NCI-H2081 treated with DMSO at 0.1 percent for 48 hours (cell line): ENCODE measurements at places on chromosomes 13 and 19.

DNA sequence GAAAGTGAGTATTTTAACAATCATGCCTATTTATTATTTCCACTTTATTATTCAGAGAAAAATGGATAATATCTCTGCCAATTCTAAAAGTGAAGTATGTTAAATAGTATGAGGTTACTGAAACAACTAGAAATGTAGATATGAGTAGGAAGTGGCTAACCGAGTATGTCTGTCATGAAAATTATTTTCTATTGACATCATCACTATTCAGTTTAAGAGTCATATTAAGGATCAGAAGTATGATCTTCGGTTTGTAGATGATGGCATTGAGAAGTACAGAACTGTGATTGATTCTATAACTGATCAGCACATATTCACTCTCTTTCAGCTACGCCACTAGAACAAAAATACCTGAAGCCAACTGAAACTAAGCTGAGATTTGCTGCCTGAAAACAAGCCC lies 146.4 kb upstream of the SLITRK5 start:
- DNase-seq, result no peak

DNA sequence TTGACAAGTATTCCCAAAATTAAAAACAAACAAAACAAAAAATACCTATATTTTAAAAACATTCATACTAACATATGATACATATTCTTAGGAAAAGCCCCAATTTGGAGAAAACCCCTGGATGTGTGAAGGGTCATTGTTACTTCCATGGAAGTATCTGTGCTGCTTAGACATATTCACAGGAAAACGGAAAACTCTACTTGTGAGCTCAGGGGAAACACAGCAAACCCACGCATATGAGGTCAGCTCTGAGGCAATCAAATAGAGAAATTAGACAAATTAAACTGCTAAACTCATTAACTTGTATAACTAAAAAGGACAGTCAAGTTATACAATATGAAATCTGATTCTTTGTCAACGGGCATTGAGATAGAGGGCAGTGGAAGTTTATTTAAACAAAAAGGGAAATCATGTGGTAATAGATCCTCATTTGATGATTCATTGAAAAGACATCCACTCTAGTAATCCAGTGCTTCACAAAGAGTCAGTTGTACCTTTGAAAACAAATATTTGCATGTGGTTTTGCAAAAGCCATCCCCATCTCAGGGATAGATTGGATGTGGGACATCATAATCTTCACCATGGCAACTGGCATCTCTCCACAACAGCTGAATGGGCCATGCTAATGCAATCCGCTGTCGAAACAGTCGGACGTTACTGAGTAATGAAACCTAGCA lies 423.4 kb downstream of the ITGBL1 start:
- DNase-seq, result peak; percentile 75

DNA sequence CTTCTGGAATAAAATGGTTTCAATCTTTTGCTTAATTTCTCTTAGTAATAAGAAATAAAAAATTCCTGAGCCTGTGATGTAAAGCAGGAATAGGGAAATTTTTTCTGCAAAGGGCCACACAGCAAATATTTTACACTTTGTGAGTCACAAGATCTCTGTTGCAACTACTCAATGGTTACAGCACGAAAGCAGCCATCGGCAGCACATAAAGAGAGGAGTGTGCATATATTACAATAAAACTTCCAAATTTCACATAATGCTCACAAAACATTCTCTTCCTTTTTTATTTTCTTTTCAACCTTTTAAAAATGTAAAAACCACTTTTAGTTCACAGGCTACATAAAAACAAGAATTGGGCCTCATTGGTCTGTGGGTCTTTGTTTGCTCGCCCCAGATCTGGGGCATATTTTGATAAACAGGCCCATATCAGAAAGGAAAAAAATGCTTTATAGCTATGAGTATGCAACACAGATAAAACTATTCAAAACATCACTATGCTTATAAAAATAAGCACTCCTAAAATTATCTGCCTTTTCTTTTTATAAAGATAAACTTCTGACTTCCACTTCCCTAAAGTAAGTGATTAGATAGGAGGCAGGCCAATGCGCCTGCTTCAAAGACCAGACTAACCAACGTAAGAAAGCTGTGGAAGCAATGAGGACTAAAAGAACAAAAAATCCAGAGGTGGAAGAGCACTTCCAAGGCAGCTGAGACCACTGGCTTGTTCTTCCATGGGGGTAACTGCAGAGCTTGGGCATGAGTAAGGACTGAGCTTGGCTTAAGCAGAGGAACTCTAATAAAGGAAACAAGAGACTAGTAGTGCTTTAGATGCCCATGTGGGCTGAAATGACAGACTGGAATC lies 26.5 kb downstream of the MYCBP2 start:
- DNase-seq, result no peak

DNA sequence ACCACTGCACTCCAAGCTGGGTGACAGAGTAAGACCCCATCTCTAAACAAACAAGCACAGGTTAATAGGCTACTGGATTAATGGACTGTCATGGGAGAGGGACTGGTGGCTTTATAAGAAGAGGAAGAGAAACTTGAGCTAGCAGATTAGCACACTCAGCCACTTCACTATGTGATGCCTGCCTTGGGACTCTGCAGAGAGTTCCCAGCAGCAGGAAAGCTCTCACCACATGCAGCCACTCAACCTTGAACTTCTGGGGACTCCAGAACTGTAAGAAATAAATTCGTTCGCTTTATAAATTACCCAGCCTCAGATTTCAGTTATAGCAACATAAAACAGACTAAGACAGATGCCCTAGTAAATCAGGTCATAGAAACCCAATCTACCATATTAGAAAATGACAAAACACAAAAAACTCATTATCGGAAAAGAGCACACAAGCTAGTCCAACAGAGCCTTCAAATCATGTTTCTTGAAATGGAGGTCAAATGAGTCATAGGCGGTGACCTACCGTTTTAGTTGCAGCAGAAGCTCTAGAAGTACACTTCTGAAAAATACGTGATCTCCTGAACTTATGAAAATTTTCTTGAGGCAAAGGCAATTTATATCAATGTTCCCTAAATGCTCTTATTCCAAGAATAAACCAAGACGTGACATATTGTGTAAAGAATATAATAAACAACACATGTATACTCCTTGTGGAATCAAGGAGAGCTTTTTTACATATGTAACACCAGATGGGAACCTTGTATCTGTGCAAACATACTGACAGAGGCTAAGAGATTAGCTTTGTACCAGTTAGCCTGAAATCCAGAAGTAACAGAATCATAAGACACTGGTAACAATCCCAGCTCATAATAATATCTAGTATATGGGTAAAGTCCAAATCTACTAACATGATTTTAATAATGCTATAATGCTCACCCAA lies 340.9 kb upstream of the SGCG start:
- no peak for DNase-seq

GRCh38 chr19:42149447-42150202 lies 17.4 kb upstream of the POU2F2 start:
- DNase-seq, result no peak

GRCh38 chr13:39099231-39099630 lies 61.0 kb downstream of the NHLRC3 start:
- DNase-seq, result peak; percentile 34
